Stimulated activated CD8-positive, alpha-beta memory T cell treated with anti-CD3 and anti-CD28 coated beads, Interleukin-15, amount 100 ng/mL, for 4 hours (primary cell): ENCODE measurements at places on chromosomes 13 and 19.

- DNase-seq: no peak
These were observed 1399.2 kb upstream of the ATXN8OS start for GRCh38 chr13:68708336-68708908.

GRCh38 chr13:69618393-69618792, 489.2 kb upstream of the ATXN8OS start:
- no peak for DNase-seq

- DNase-seq: no peak
These were observed 11.9 kb upstream of the GARIN5A start for GRCh38 chr19:50488389-50489194.

DNA sequence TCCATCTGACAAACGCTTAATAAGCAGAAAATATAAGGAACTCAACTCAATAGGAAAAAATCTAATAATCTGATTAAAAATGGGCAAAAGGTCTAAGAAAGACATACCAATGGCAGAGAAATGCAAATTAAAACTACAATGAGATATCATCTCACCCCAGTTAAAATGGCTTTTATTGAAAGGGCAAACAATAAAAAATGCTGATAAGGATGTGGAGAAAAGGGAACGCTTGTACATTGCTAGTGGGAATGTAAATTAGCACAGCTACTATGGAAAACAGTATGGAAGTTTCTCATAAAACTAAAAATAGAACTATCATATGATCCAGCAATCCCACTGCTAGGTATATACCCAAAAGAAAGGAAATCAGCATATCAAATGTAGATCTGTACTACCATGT, 508.8 kb upstream of the GPC6 start:
- no peak for DNase-seq

DNA sequence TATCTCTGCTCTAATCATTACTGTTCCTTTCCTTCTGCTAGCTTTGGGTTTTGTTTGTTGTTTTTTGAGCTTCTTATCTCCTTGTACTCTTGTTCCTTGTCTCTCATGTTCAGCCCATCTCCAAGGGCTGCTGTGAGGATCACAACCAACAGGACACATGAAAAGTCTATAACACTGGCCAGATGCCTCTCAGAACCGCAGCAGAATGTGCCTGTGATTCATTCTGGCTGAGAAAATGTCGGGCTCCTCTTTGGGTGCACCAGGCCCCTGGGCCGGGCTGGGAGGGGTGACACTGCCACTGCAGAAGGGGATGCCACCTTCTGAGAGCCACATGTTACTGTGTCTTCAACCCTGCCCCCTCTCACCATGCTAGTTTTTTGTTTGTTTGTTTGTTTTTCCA, 48.0 kb downstream of the GGACT start:
- DNase-seq: no peak

- DNase-seq: no peak
These were observed 31.5 kb downstream of the RBM26 start for GRCh38 chr13:79374578-79374977.

GRCh38 chr13:69677343-69677742, 430.3 kb upstream of the ATXN8OS start:
- no peak for DNase-seq

DNA sequence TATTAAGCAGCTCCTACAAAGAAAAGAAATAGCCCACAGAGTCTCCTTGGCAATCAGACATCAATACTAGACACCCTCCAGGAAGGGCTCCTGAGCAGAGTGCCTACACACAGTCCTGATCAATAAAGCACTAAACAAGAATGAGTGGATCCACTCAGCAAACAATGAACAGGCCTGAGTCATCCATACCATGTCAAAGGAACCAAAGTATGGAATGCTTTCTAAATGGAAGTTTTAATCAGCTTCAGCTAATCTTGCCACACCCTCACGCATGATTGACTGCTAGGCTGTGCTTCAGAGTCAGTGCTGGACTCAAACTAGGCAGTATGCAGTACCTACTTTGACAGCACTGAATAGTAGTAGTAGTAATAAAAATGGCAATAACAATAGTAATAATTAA, 392.7 kb upstream of the HTR2A start:
- DNase-seq: no peak

DNA sequence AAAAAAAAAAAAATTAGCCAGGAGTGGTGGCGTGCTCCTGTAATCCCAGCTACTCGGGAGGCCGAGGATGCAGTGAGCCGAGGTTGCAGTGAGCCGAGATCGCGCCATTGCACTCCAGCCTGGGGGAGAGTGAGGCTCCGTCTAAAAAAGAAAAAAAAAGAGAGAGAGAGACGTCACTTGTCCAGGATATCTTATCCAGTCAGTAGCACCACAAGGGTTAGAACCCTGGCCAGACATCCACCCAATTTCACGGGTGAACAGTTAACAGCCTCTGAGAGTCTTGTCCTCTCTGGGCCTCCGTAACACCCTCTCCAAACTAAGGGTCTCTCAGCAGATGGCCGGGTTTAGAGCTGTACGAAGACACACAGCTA, 917 bp upstream of the CLPTM1 start:
- DNase-seq: no peak

GRCh38 chr19:18013210-18014111, 5.5 kb downstream of the ARRDC2 start:
- DNase-seq: no peak

GRCh38 chr13:33636243-33636642, 181.7 kb upstream of the RFC3 start:
- DNase-seq: no peak

- no peak for DNase-seq
These were observed 43.2 kb downstream of the FLT3 start for GRCh38 chr13:28056970-28057712.

DNA sequence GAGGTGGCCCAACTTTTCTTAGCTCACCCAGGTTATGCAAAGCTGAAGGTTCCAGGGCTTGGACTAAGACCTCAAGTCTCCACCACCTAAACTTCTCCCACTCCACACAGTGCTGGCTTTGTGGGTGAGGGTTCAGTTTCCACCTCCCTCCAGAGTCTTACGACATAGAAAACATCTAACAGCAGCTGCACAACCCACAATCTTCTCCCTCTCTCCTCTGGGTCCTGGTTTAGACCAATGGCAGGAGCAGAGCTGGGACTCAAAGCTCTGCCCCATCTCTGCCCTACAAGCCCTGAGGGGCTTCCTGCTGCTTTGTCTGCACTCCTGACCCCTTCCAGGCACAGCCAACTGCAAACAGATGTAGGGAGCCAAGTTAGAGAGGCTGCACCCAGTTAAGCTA, 16.0 kb downstream of the IRGC start:
- no peak for DNase-seq

GRCh38 chr19:7512400-7512851, 3.5 kb upstream of the ZNF358 start:
- no peak for DNase-seq

- DNase-seq: no peak
These were observed 27.4 kb upstream of the ZNF83 start for GRCh38 chr19:52665529-52665928.

DNA sequence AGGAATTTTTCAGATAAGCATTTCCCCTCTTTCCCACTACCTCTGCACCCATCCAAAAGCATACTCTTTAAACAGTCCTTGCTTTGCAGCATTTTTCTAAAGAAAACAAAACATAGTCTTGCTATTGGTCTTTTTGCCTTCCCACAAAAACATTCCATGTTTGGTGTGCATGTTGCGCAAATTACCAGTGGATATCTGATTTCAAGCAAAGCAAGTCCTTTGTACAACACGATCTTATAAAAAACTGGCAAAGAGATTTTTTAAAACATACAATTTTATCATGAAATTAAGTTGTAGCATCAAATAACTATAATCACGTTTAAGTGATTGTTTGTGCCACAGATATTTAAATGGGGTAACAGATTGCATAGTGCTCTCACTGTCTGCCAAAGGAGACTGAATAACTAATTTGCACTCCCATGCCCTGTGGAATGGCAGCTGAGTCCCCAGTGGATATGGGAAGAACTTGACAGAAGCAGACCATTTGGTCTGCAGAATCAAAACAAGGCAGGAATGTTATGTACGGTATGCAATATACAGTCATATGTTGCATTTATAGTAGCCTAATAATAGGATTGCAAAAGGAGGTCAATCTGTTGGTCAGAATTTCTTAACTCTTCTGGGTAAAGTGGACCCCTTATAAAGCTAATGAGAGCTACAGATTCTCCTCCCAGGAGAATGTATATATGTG, 285.7 kb downstream of the TBC1D4 start:
- DNase-seq: no peak

DNA sequence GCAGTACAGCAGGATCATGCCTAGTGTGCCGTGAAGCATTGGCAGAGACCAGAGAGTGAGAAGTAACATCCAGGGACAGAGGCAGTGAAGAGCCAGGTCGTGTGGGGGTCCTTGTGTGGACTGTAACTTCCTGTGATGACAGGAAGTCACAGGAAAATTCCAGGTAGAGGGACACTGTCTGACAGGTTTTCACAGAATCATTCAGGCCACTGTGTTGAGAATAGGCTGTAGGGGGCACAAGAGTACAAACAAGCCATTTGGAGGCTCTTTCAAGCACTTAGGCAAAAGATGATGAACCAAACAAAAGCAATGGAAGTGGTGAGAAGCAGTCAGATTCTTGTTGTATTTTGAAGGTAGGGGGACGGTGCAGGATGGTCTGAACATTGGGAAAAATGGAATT, 46.4 kb downstream of the N4BP2L1 start:
- no peak for DNase-seq

GRCh38 chr13:42894765-42895243, 97.2 kb downstream of the EPSTI1 start:
- DNase-seq: no peak

GRCh38 chr13:31012655-31013024, 80.2 kb downstream of the TEX26 start:
- DNase-seq: no peak

DNA sequence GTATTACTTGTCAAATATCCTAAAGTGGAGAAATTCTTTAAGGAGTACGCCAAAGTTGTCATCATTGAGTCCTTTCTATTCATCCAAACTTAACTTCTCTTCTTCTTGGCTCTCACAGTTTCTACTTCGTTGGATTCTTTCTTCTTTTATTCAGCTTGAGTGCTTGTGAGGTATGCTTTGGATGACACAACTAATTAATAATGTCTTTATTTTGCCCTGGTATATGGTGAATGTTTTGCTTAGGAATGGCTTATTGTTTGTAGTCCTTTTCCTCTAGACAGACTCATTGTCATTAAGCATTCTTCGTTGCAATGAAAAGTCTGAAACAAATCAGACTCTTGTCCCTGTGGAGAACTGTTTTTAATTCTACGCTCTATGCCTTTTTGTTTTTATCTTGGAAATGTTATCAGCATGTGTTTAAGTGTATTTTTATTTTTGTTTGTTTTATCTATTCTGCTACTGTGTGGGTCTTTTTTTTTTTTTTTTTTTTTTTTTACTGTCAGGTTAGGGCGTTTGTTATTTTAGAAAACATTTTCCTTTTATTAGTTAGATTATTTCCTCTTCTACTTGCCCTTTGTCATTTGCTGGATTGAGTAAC, 471.5 kb downstream of the GPC6 start:
- no peak for DNase-seq

DNA sequence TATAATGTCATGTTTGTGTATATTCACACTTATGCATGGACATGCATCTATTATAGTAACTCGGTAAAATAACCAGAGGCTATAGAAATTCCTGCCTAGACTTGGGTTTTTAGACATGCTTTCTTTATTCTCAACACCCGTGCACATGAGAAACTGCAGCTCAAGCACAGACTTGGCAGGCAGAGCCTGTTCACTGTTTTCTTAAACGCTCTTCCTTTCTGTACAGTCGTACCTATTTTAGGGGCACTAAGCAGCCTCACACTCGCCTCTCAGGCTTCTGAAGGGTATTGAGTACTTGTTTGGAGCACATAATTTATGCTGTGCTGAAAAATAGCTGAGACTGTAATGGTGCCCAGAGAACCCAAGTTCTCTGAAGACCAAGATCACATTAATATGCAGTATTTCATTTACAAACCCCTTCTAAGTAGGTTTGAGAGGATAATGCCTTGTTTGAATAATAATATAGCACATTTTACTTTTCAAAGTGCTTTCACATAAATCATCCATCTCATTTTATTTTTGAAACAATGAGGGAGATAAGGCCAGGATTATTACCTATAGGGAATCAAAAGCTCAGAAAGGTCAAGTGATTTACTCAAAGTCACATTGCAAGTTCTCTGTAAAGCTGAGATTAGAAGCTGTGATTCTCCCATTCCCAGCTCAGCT, 429.9 kb downstream of the SPRY2 start:
- DNase-seq: no peak

GRCh38 chr13:20977394-20977793, 74.8 kb upstream of the XPO4 start:
- DNase-seq: no peak

DNA sequence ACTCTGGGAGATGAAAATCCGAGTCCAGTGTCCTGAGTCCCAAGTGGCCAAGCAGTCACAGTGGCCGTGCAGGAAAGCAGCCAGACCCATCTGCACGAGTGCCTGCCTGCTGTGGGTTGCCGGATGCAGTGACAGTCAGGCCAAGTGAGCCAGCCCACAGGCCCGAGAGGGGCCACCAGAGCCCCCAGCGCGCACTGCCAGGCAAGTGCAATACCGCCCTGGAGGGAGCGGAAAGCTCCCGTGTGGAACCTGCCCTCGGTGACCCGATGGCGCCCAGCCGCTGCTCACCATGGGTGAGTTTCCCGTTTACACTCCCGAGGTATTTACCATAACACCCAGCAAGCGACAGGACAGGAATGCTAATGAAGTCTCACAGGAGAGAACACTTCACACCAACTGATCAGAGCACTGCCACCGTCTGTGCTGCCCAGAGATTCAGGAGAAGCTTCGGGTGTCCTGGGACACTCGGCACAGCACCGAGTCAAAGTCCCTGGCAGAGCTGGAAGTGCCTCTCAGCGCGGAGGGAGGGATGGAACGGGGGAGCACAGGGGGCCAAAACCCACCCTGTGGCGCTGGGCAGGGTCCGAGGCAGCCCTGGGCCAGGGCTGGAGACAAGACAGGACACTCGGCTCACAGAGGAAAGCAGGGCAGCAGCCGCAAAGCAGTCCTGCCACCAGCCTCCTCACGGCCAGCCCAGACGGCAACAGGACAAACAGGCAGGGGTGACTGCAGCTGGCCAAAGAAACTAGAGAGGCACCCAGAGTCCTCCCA, 21.3 kb upstream of the TINCR start:
- no peak for DNase-seq

- no peak for DNase-seq
These were observed 553.1 kb downstream of the DCT start for GRCh38 chr13:93926425-93926824.

DNA sequence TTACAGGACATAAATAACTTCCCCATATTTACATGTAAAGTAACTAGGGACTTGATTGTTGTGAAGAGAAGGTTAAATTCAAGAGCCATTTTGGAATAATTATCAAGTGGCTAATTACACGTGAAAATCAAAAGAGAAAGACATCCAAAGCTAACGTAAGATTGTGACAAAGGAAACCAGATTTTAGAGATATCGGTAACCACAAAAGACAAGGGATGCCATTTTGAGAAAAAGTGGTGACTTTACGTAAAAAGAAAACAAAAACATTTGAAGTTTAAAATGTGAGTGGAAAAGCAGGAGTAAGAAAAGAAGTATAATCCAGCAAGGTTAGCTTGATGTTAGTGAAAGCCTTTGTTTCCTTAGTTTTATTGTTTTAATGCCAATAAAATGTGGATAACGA, 10.9 kb upstream of the VWA8 start:
- no peak for DNase-seq
